Peyer's patch (tissue), 4 donors: ENCODE measurements at places on chromosomes 5 and 9. TPM values are rescaled to one million over a fixed set of nuclear protein-coding genes. Genes with fewer than 3 reads are reported as not detected.

GRCh38 chr9:115134941-115135340, 17.0 kb upstream of the TNC start:
- H3K36me3 ChIP-seq: no peaks in the 10 kb centered on the region
- no peak overlapping the region for H3K4me3 ChIP-seq
- H3K4me1 ChIP-seq: no peaks in the 10 kb centered on the region
- no peak for DNase-seq

- no peak overlapping the region for H3K27ac ChIP-seq
- no peaks in the 10 kb centered on the region for H3K27me3 ChIP-seq
- peaks cover 27% of the 10 kb centered on the region for H3K4me1 ChIP-seq
- DNase-seq: no peak
- H3K4me3 ChIP-seq: no peak overlapping the region
Measured at GRCh38 chr5:163912046-163912445, 406.6 kb downstream of the MAT2B start.

GRCh38 chr9:133041958-133042357, 11.2 kb downstream of the GTF3C5 start:
- no peaks in the 10 kb centered on the region for H3K36me3 ChIP-seq
- no peak for DNase-seq
- H3K4me1 ChIP-seq: no peaks in the 10 kb centered on the region
- no peak overlapping the region for H3K4me3 ChIP-seq
- no peak overlapping the region for H3K27ac ChIP-seq

DNA sequence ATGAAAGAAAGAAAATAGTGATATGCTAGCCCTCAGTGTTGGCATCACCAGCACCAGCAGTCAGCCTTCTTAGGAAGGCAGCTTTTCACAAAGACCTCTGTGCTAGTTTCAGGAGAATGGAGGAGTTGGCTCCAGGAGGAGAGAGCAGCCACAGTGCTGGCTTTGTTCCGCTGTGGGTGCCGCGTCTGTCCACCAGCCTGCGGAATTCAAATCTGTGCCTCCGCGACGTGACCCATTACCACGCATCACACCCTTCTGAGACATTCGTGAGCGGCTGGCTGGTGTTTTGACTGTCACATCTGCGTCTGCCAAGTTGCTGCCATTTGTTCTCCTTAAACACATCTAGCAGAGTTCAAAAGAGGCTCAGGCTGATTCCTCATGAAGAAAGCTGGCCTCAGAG, 34.4 kb downstream of the SNX18 start:
- no peaks in the 10 kb centered on the region for H3K27me3 ChIP-seq
- no peak for DNase-seq
- H3K4me1 ChIP-seq: no peaks in the 10 kb centered on the region
- H3K27ac ChIP-seq: no peak overlapping the region
- H3K4me3 ChIP-seq: no peak overlapping the region

Gene ZBTB43
- total RNA-seq: 18.7 TPM

Gene SLCO6A1
- total RNA-seq: not detected

Gene SLC45A2
- total RNA-seq: not detected

Gene INSL6
- total RNA-seq: not detected
